ENCODE measurements at places on chromosomes 13 and 19.
A peak's percentile ranks its signal among the peaks of the same experiment; 100 is the strongest.

GRCh38 chr13:40271931-40272775, 394.3 kb downstream of the FOXO1 start:
- no peak for DNase-seq

DNA sequence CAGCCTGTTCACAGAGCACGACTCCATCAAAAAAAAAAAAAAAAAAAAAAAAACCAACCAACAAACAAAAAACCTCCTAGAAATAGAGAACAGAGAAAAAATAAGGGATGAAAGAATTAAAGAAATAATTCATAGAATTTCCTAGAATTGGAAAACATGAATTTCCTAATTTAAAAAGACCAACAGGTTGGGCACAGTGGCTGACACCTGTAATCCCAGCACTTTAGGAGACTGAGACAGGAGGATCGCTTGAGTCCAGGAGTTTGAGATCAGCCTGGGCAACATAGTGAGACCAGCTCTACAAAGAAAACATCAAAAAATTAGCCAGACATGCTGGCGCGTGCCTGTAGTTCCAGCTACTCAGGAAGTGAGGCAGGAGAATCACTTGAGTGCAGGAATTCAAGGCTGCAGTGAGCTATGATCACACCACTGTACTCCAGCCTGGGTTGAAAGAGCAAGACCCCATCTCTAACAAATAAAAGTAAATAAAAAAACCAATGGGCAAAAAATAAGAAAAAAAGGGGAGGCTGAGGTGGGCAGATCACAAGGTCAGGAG, 6.5 kb downstream of the SPART start:
- DNase-seq: no peak

GRCh38 chr13:40777166-40777808, 6.3 kb upstream of the MRPS31 start:
- peak; percentile 54 for DNase-seq

- DNase-seq: no peak
Observed at GRCh38 chr19:38519988-38520387, 86.5 kb downstream of the RYR1 start.

- DNase-seq: no peak
Observed at GRCh38 chr19:41861116-41861768, 1.2 kb downstream of the RPS19 start.

DNA sequence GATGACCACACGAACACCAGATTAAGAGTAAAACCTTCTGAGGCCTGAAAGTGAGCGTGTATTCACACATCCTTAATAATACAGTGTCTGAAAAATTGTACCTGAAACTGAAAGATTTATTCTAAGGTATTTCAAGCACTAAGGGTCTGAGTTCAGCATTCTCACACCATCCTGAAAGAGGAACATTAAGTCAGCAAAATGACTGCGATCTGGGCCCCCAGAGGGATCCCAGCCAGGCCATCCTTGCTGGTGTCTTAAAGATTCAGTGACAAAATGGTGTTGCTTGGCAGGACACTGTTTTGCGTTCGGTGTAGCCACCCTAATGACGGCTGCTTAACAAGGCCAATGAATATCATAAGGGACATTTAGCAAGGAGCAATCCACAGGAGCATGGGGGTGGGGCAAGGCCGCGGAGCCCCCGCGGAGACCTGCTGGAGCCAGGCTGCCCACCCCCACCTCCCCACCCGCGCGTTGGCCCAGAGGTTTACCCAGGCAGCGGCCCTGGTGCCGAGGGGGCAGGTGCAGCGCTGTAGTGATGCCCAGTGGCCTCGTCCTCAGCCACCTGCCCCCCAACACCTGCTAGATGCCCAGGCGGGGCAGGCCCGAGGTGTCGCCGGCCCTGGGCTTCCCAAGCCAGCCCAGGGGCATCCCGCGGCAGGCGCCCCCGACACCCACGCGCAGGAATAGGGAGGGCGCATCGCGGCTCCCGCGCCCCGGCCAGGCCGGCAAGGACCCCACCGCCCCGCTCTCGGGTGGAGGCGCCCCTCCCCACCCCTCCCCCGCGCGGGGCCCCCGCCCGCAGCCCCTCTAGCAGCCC, 742 bp downstream of the NALCN start:
- peak; percentile 42 for DNase-seq

- DNase-seq: no peak
Observed at GRCh38 chr19:22634450-22634827, 315 bp downstream of the ZNF492 start.

GRCh38 chr13:27018882-27019281, 152.7 kb downstream of the USP12 start:
- DNase-seq: no peak

GRCh38 chr19:28882818-28883217, 330.1 kb downstream of the UQCRFS1 start:
- no peak for DNase-seq

- DNase-seq: no peak
Observed at GRCh38 chr19:5143471-5144411, 174.8 kb downstream of the KDM4B start.

DNA sequence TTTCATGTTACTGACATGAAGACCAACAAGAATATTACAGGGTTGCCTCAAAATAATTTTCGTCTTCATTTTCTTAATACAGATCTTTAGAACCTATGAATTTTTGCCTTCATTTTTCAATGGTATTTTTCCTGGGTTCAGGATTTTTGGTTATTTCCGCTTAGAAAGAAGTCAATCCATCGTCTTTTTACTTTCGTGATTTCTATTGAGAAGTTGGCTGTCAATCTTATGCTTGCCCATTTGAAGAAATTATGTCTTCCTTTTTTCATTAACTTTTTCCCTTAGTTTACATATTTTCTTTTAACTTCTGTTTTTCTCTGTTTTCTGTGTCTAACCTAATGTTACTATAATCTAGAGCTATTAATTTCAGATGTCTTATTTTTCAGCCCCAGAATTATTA, 868.9 kb upstream of the SLC10A2 start:
- DNase-seq: no peak

GRCh38 chr19:2171349-2172145, 7.8 kb downstream of the DOT1L start:
- no peak for DNase-seq

- DNase-seq: no peak
Observed at GRCh38 chr19:10430505-10431253, 10.3 kb downstream of the PDE4A start.

GRCh38 chr19:43595605-43595998, 332 bp downstream of the IRGQ start:
- no peak for DNase-seq

- DNase-seq: no peak
Observed at GRCh38 chr13:31765138-31765785, 25.9 kb downstream of the RXFP2 start.

GRCh38 chr19:28737021-28737895, 475.7 kb downstream of the UQCRFS1 start:
- DNase-seq: peak; percentile 22

DNA sequence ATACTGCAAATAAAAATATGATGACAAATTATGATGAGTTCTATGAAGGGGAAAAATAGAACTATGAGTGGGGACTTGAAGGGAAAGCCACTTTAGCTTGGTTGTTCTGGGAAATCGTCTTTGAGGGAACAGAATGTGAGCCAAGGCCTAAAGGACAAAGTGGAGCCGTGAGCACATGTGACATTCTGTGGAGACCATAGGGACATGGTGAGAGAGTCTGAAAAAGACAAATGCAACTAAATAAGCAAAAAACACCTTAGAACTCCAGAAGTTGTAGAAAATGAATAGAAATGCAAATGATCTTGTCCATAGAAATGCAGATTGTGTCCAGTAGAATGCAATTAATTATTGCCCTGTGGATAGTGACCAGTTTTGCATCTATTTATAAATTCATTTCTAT, 86.8 kb upstream of the ANKRD10 start:
- no peak for DNase-seq

GRCh38 chr19:14146789-14147216, 10.4 kb upstream of the ASF1B start:
- DNase-seq: no peak

DNA sequence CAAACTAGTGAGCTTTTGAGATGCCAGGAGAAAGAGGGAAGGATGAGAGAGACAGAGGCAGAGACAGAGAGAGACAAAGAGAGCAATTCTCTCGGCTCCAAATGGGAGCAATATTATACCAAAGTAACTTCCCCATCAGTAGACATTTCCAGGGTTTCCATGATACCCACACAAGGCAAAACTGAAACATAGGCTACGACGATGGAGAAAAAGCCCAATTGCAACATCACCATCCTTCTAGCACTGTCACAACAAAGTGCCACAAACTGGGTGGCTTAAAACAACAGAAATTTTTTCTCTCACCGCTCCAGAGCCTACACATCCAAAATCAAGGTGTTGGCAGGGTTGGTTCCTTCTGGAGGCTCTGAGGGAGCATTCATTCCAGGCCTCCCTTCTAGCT, 81.4 kb downstream of the KCTD12 start:
- no peak for DNase-seq

DNA sequence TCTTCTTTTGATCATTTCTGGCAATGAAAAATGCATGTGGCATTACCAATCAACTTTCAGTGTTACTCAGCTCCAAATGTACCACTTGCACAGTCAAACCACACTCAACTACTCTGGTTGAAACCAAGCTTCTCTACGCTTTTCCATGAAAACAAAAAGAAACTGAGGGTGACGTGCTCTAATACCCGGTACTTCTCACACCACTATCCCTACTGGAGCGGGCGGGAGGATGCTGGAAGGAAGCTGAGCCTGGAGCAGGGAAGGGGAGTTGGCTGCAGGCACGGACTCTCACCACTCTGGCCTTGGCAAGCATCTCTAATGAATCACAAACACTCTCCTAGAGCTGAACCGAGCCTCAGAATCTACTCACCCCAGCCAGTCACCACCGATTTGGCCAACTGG, 48.2 kb downstream of the STK24 start:
- DNase-seq: no peak

DNA sequence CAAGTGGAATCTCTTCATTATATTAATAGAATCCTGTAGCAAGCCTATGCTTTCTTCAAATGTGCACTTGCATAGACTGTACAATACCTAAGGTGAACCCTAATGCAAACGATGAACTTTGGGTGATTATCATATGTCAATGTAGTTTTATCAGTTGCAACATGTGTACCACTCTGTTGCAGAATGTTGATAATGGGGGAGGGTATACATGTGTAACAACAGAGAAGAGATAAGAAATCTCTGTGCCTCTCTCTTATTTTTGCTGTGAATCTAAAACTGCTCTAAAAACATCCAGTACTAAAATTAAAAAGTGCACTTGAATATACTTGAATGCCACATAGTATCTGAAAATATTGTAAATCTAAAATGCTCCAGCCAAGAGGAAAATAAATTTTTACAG, 820.8 kb upstream of the MIR17HG start:
- no peak for DNase-seq

DNA sequence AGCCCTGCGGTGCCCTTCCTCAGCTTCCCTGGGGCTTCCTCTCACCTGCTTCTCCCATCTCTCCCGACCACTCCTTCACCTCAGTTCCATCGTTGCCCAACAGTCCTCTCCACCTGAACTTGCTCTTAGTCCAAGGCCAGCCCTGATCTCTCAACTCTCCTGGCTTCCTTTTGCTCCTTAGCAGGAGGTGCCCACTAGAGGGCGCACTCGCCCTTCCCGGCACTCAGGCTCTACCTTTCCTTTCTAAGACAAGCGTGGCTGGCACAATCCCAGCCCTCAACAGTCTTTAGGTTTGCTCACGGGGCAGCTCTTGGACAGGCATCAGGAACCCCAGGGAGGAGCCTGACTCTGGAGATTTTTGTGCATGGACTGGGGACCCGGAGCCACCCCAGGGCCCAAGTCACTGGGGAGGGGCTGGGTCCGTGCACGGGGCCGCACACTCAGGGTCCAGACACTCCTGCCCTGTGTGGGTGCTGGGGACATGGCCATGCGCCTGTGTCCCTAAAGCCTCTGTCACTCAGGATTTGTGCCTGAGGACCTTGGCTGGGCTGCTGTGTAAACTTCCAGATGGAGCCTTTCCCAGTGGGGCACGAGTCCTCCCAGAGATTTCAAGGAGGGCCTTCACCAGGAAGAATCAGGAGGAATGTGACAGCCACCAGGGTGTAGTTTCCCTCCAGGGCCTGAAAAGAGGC, 12.1 kb upstream of the CEACAM8 start:
- DNase-seq: peak; percentile 11

GRCh38 chr13:72132075-72132474, 265.1 kb upstream of the DACH1 start:
- DNase-seq: no peak

All from right kidney (tissue), 9 donors.